CD4-positive, alpha-beta T cell (primary cell): ENCODE measurements at places on chromosomes 5 and 9.

- no peak for DNase-seq
Measured at GRCh38 chr5:6216471-6217075, 161.8 kb downstream of the MED10 start.

- DNase-seq, result no peak
Measured at GRCh38 chr9:123868002-123868401, 61.9 kb downstream of the DENND1A start.

DNA sequence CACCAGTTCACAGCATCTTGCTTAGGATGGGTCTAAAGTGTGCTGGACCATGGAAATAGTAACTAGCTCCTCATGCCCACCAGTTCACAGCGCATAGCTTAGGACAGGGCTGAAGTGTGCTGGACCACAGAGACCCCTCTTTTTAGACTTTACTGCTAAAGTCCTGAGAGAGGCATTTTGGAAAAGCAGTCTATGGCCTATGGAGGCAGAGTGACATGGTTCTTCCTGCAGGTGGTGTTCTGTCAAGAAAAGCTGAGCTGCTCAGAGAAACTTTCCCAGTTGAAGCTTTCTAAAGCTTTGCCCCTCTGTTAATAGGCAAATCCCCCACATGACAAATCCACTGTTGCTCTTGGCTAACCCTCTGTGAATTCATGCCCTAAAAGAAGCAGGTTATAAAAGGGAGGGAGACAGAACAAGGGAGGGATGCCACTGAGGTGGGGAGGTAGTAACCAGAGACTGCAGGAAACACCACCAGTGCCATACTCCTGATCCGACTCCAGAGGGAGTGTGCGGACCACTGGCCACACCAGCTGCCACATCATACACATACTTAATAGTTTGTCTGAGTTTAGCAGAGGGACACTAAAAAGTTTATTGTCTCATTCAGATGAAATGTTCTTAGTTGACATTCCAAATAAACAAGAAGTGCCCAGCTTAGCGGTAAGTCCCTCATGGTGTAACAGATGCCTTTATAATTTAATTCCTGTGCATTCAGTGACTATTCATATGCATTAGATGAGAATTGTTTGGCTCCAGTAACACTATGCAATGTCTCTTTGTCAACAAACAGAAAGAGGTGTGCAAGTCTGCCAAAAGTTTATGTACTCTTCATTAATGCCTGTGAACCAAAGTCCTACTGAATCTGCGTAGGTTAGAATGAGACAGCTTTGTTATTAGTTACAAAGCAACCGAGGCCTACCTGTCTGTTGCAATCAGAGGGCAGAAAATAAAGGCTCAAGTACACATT is 236.2 kb upstream of the NFIL3 start:
- no peak for DNase-seq

- no peak for DNase-seq
Measured at GRCh38 chr9:15219546-15219945, 87.5 kb downstream of the TTC39B start.

DNA sequence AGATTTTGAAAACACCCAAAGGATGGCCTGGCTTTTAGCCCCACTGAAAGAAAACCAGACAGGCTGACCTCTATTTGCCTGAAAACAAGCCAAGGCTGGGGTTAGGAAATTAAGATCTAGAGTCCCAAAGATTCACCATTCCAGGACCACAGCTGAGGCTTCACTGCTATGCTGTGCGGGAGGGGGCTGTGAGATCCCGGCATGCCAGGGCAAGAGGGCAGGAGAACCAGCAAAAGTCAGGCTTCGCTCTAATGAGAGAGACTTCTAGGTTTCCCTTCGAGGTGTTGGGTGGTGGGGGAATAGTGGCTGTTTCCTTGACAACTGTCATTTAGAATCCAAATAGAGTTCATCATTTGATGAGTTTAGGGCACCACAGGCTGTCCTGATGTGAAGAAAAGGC is 152.9 kb upstream of the NFIB start:
- no peak for DNase-seq

GRCh38 chr9:70260007-70260443 is 1.2 kb downstream of the SMC5 start:
- DNase-seq, result peak; percentile 30

- DNase-seq, result no peak
Measured at GRCh38 chr5:7642029-7642428, 208.9 kb downstream of the CFAP90 start.

DNA sequence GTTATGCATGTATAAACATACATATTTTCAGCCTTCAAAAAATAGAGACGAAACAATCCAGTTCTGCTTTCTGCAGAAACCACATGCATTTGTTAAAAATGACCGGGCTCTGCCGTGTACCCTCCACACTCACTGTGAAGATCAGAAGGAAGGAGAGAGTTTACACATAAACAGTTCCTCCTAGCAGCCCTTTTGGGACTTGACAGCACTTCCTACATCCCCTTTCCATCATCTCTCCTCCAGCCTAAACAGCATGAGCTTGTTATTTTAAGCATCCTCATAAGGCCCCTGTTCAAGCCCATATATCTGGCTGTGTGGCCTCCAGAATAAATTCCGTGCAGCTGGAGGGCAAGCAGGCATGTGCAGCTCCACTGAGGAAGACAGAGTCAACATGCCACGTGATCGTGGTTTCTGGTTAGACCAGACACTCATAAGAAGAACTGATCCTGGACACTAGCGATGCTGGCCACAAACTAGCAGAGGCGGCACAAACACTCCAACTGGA is 42.2 kb downstream of the NIPAL4 start:
- DNase-seq, result no peak

DNA sequence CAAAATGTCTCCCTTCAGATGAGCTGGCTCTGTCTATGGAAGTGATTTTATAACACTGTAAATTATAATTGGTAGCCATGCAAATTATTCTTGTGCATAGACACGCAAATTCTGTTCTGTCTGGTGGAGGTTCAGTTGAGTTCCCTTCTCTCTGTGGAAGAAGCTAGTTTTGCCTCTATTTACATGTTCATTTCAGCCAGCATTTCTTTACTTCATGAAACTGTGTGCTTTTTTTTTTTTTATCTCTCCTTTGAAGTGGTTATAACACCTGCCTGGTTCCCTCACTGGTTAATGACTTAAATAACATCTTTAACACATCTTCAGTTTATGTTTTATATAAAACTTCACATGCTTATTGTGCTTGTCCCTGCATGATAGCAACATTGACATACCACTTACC is 149.4 kb upstream of the FBXL7 start:
- DNase-seq, result no peak
